ENCODE measurements at places on chromosomes 16 and 17.

DNA sequence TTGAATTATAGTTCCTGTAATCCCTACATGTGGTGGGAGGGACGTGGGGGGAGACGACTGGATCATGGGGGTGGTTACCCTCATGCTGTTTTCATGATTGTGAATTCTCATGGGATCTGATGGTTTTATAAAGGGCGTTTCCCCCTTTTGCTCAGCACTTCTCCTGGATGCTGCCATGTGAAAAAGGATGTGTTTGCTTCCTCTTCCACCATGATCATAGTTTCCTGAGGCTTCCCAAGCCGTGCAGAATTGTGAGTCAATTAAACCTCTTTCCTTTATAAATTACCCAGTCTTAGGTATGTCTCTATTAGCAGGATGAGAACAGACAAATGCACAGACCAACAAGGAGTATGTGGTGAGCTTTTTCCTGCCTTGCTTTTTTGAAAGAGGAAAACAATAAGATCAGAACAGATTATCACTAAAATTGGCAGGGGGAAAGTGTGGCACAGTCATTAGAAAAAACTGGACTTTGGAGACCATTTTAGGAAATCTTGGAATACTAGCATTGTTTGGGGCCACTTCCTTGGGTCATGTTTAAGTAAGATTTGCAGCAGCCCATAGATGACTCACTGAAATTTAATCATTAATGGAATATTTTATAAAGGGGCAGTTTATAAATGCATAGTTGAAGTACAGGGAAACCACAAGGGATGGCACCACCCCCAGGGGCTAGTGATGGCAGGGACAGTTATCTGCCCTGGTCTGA is 352.8 kb downstream of the CDH13 start:
- DNase-seq, result no peak

DNA sequence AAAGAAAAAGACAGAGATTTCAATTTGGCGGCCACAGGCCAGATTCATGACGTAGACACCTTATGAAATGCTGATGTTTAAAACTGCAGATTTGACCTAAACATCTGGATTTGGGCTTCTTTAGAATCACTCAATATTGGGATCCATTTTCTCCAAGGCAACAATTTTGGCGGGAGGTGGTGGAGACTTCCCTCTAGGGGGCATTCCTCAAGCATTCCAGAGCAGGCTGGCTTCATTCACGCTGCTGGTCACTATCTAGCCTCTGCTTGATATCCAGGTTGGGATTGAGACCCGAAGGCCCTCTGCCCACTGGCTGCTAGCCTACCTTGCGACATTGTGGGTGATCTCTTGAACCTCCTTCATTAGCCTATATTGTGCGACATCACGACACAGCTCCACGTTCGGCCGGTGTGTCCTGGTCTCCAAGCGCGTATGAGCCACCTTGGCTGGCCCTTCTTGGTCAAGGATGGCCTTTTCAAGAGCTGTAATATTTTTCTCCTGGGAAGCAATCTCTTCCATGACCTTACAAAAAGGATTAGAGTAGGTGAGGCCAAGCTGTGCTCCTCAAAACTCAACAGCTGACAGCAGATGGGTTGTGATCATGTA is 24.5 kb downstream of the FBXO39 start:
- no peak for DNase-seq

GRCh38 chr17:79674506-79675412 is 56.0 kb upstream of the ENPP7 start:
- DNase-seq, result no peak

- DNase-seq, result no peak
These were observed 15.6 kb upstream of the TEX2 start for GRCh38 chr17:64278614-64279013.

DNA sequence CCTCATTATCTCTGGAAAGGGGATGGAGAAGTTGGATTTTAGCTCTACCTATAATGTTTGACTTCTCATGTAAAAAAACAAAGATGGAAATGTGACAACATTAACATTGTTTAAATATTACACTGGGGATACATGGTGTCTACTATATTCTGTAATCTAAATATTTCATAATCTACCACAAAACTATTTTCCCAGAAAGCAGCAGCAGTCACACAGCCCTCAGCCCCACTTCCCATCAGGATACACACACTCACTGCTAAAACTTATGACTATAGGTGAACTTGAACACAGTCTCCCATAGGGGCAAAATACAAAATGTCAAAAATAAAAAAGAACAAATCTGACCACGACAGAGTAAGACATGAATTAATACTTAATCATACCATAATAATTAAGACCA is 95.7 kb downstream of the KANSL1 start:
- no peak for DNase-seq

- no peak for DNase-seq
These were observed 33.6 kb upstream of the CDH5 start for GRCh38 chr16:66332634-66333610.

- no peak for DNase-seq
These were observed 416.5 kb downstream of the UTP18 start for GRCh38 chr17:51676691-51677487.

DNA sequence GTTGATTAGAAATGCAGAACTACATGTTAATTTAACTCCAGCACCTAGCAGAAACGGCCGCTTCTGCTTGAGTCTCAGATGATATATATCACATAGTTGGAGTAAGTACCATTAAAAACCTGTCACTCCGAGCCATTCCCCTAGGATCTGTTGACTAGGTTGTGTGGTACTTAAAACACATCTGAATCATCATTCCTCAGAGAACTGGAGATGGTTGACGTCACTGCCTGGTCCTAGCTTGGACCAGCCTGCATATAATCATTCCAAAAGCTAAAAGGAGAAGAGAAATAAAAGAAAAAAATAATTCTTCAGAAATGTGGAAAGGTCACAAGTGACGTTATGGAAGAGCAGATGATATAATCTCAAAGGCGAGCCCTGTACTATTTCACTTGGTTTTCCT is 31.3 kb upstream of the RASL10B start:
- no peak for DNase-seq

DNA sequence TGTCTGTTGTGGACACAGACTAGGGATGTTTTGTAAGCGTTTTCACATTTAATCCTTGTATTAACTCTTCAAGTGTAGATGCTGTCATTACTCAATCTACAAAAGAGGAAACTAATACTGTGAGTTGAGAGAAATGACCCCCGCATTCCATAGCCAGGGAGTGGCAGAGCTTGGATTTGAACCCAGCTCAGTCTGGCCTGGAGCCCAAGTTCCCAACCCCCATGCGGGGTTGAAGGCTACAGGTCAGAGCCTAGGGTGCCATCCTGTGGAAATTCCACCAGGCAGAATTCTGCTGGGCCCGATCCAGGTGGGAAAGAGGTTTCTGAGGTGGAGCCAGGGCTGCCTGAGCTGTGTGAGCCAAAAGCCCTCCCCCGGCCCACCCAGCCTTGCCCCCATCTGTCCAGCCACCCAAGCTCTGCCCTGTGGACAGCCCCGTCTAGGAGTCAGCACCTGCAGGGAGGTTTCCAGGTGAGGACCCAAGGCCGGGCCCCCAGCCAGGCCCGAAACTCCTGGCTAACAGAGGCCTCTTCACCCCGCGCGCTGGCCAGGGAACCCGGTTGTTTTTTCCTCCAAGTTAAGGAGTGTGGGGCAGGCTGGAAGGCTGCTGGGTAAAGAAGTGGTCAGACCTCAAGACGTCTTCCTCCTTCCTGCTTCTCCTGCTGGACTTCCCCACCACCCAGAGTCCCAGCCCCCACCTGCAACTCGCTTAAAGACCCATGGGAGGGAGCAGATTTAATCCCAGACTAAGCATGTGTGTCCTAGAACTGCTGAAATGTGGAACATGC is 5.7 kb downstream of the MMP15 start:
- no peak for DNase-seq

DNA sequence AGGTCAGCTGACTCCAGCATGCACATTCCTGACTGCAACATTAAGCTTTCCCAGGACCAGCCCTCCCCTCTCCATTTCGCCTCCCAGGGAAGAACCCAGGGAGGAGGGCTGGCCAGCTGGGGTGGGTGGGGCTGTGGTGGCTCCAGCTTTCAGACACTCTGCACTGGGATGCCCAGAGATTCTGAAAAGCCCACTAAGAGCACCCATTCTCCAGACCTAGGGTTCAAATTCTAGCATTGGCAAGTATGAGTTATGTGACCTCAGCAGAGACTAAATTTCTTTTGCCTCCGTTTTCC is 7.8 kb downstream of the DLX3 start:
- DNase-seq, result no peak

- no peak for DNase-seq
These were observed 22.0 kb upstream of the CIBAR2 start for GRCh38 chr16:85134076-85134788.
